CD4-positive, alpha-beta T cell (primary cell): ENCODE measurements at places on chromosomes 3 and 15.

DNA sequence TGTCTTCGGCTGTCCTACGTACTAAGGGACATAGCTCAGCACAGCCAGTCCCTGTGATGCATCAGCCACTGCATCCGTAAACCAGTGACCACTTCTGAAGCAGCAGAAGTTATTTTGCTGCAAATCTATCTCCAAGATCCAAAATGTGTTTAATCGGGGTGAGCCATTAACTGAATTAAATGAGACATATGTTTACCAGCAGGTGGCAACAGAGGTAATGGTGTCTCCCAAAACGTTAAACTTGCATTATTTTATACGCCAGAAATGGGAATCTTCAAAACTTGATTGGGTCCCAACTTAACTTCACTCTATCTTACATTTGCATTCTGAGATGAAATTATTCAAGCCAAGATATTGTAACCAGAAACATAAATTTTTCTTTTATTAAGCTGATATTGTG lies 75.3 kb upstream of the BOC start:
- no peak for DNase-seq

DNA sequence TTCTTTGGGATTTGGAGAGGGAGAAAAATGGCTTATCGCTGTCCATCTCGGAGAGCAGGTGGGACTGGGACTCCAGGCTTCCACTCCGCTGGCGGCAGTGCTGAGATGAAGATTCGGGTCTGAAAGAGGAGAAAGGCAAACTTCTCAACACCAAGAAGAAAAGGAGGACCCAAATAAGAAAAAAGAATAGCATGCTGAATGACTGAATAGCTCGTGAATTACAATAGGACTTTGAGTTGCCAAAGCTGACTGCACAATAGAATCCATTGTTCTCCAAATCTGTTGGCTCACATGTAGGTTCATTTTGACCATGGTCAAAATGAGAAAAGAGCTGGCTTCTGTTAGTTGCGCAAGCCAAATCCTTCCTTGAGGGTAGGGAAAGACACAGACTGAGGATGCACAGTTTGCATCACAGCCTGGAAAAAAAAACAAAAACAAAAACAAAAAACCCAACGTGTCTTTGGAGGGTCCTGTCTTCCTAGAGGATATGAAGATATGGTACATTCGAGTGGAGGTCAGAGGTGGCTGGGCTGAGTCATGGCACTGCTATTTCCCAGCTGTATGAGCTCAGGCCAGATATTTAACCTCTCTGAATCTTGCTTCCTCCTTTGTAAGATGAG lies 59.3 kb upstream of the LMOD3 start:
- DNase-seq: no peak

GRCh38 chr3:125134952-125135351 lies 77.6 kb downstream of the SLC12A8 start:
- no peak for DNase-seq

- DNase-seq: no peak
These were observed 977.1 kb downstream of the DIPK2A start for GRCh38 chr3:144948711-144949110.

GRCh38 chr15:40037721-40038120 lies 1.3 kb downstream of the SRP14 start:
- DNase-seq: no peak

GRCh38 chr3:138078901-138079344 lies 36.5 kb downstream of the DZIP1L start:
- DNase-seq: peak; percentile 47

- DNase-seq: no peak
These were observed 5.8 kb downstream of the SEC13 start for GRCh38 chr3:10315101-10315500.

DNA sequence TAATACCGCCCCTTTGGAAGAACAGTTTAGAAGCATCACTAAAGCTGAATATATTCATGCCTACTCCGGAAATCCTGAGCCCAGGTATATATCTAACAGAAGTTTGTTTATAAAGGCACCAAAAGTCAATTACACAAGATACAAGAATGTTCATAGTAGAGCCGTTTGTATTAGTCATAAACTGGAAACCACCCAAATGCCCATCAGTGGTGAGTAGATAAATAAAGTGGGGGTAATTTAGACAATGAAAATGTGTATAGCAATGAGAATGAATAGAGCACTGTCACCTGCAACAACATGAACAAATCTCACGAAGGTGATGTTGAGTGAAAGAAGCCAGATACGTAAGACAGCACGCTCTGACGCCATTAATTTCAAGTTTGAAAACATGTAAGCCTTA lies 68.3 kb upstream of the GLCE start:
- no peak for DNase-seq

- DNase-seq: no peak
These were observed 11.1 kb downstream of the ATP10A start for GRCh38 chr15:25852027-25852426.

GRCh38 chr3:40302784-40303183 lies 6.7 kb upstream of the EIF1B start:
- DNase-seq: no peak

DNA sequence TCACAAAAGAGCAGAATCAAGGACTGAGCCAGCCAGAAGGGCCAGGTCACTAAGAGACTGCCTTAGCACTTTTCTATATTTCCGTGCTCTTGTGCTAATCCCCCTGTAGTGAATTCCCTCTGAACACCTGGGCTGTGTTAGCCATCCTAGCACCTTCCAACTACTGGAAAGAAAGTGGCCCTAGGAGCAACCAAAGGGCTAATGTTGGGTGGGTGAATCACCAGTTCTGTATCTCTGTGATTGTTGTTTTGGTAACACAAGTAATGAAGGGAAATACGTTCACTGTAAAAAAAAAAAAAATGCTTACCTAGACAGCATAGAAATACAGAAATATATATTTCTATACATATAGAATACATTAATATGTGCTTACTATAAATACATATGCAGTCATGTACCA lies 43.9 kb downstream of the PXYLP1 start:
- DNase-seq: no peak

DNA sequence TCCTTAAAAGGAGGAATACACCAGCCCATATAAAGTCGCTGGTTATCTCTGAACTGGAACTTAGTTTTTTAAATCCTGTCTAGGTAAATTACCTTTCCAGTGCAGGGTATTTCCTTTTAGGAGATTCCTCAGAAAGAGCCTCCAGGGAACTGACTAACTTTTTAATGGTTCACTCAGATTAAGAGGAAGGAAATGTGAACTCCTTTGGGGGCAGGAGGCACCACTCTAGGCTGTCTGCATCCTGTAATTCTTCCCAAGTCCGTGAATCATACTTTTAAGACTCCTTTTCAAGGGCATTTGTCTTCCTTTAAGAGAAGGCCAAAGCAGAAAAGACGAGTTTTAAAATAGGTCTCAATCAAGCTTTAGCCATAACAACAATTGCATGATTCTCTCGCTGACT lies 871.2 kb upstream of the NR2F2 start:
- DNase-seq: no peak

- no peak for DNase-seq
These were observed 25.6 kb downstream of the CPNE4 start for GRCh38 chr3:132009241-132009640.

- DNase-seq: peak; percentile 26
These were observed 41.1 kb downstream of the LYZL4 start for GRCh38 chr3:42369304-42369703.

DNA sequence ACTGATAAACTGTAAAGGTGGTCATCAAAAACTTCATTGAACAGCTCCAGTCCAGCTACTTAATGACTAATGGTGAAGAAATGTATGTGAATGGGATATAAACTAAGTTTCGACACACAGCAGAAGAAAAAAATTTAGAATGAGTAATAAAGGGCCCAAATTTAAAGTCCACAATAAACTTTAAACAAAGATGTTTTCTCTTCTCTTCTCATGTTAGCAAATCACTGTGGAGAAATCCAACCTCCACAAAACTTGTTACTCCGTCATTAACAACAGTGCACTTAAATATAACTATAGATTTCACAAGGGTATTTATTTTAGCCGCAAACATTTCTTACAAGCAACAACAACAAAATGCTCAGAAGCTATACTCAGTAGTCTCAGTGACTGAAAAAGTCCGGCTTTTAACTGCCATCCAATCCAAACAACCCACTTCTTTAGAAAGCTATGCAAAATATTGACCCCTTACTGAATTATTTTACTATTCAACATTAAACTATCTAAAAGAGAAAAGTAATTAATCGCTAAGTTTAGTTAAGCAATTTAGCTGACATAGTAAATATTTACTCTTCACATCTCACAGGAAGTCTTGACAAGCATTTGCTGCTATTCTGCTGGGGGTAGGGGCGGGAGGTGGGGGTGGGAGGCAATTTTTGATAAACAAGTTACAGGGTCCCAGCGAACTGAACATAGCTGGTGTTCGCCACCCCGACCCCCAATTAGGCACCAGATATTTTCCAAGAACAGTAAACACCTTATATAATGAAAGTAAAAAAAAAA lies 2.4 kb downstream of the IGF2BP2 start:
- DNase-seq: no peak

- DNase-seq: no peak
These were observed 66.7 kb downstream of the SLC6A1 start for GRCh38 chr3:11059090-11059798.

- DNase-seq: peak; percentile 76
These were observed 8.1 kb downstream of the PPM1M start for GRCh38 chr3:52253314-52254304.

GRCh38 chr3:7621046-7621630 lies 760.2 kb downstream of the GRM7 start:
- no peak for DNase-seq

DNA sequence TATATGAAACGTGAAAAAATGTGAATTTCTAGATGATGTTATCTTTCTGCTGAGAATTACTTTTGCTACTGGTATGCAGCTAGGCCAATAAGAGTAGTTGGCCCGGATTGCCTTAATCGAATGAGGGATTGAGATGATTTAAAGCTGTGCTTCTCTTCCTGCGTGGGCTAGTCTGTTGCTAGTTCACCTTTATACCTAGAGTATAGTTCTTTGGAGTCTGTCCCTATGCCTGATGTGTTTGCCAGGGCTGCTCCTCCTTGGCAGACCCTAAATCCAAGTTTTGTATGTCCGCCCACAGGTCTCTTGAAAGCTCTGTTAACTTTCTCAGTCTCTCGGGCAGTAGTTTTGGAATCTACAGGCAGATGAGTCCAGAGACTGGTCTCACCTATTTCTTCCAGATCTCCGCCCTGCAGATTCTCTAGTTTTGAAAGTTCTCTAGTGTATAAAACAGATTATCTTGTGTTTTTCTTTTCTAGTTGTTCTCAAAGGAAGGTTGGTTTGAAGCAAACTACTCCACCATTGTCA lies 64.9 kb downstream of the MEF2A start:
- DNase-seq: no peak

GRCh38 chr3:186427627-186428281 lies 65.7 kb upstream of the DGKG start:
- no peak for DNase-seq

DNA sequence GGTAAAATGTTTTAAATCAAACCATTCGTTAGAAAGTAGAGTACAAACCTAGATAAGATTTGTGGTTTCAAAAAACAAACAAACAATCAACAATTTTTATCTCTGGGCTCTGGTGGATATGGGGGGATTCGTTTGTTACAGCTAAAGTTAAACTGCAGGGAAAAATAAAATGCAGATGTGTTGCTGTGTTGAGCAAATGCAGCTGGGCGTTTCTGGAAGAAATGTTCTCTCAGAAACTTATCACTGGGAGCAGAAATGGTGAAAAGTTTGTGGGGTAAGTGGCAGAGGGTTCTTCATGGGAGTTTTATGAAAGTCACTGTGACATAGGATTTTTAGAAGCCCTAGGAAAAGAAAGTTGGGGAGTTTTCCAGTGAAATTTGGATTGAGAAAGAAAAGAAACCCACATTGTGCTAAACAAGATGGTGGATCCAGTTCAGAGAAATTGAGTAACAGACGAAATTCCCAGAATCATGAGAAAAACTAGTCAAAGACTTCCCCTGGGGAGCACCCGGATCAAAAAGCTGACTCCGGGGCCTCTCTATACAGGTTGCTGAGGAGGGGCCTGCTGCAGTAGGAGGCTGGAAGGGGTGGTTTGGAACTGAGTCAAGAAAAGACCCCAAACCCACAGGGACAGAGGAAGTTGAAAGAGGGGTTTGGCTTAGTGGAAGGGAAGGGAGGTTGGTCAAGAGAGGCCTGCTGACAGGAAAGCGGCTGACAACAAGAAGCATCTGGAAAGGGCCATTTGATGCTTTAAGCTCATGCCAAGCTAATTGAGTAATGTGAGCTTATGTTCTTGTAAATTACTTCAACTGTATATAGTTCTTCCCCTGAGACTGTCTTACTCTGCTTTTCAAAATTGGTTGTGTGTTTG lies 108.7 kb downstream of the RARB start:
- no peak for DNase-seq

DNA sequence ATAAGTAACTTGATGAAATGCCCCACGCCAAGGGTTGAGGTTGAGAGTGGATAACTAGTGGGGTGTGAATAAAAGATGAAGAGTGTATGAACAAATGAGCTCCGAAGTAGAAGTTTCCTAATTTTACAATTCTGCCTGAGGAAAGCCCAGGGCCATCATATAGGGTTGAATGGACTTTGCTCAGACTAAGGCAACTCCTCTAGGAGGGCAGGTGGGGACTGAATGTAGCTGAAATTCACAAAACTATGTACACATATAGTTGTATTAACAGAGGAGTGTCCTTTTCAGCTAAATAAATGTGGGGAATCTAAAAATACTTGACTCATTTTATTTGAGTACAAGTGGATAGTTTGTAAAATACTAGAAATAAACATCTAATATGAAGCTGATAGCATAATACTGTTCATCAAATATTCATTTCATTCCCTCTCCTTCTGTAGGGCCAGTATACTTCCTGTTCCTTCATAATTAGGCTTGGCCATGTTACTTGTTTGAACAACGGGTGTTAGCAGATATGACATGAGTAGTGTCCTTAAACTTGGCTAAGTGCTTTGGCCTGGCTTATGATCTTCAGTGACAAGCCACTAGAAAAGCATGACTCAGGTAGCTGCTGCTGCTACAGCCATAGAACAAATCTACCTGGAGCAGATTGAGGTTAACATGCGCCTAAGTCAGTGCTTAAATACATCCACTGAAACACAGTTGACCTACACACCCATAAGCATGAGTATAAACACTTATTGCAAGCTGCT lies 26.5 kb downstream of the PLSCR1 start:
- no peak for DNase-seq

- DNase-seq: no peak
These were observed 762.7 kb downstream of the ROBO1 start for GRCh38 chr3:79005084-79005483.

GRCh38 chr3:157373783-157374182 lies 62.9 kb upstream of the PTX3 start:
- DNase-seq: no peak

GRCh38 chr3:55626279-55626665 lies 139.2 kb upstream of the WNT5A start:
- DNase-seq: no peak

DNA sequence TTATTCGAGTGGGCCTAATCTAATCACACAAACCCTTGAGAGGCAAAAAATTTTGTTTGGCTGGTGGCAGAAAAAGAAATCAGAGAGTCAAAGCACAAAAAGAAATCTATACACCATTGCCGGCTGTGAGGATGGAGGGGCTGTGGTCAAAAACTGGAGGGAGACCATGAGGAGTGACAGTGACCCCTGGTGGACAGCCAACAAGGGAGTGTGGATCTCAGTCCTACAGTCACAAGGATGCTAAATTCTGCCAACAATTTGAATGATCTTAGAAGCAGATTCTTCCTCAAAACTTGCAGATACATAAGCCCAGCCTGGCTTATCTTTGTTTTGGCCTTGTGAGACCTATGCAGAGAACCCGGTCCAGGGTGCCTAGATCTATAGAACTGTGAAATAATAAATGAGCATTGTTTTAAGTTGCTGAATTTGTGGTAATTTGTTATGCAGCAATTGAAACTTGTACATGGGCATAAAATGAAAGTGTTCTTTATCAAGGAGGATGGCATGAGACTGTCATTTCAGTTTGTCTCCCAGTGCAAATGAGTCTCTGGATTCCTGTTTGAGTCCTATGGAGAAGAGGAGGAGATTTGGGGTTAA lies 103.0 kb upstream of the ARHGEF26 start:
- DNase-seq: no peak
